ENCODE measurements at places on chromosomes 13 and 19.

DNA sequence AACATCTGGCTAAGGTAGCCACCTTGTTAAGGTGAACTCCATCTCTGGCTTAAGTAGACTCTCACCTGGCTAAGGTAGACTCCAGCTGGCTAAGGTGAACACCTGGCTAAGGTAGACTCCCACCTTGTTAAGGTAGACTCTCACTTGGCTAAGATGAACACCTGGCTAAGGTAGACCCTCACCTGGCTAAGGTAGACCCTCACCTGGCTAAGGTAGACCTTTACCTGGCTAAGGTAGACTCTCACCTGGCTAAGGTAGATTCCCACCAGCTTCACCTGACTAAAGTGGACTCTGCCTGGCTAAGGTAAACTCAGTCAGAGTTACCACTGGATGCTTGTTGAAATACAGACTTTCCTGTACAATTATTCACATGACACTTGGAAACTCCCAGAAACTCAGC, 23.6 kb downstream of the PIN1 start:
- no peak for DNase-seq

- no peak for DNase-seq
Measured at GRCh38 chr13:48493066-48493765, 39.7 kb downstream of the RCBTB2 start.

- no peak for DNase-seq
Measured at GRCh38 chr19:5302396-5302795, 38.2 kb downstream of the PTPRS start.

- peak; percentile 84 for DNase-seq
Measured at GRCh38 chr19:48997972-48998371, 4.3 kb downstream of the RUVBL2 start.

GRCh38 chr19:41376241-41376997, at the start of gene TMEM91:
TMEM91 (plus strand) TSS chr19:41376533; CDS start chr19:41378310, 1,777 bp downstream.
- peak; percentile 81 for DNase-seq

DNA sequence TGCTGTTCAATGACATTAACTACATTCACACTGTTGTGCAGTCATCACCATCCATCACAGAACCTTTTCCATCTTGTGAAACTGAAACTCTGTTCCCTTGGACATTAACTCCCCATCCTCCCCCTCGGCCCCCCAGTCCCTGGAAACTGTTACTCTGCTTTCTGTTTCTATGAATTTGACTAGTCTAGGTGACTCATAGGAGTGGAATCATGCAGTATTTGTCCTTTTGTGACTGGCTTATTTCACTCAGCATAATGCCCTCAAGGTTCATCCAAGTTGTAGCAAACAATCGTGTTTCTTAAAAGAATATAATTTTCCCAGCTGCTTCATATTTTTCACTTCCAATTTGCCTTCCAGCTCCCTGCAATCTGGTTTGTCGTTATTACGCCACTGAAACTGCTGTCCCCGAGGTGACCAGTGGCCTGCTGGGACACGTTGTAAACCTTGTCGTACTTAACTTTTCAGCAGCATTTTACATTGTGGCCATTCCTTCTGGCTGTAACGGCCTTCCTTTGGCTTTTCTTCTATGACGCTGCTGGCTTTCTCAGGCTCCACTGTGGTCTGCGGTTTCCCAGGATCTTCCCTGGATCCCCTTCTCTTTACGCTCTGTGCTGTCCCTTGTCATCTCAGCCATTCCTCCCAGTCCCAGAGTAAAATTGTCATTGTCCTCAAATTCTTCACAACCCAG, 74.0 kb downstream of the DHRS12 start:
- DNase-seq: no peak

GRCh38 chr13:102812611-102813287, 13.8 kb downstream of the BIVM start:
- no peak for DNase-seq

DNA sequence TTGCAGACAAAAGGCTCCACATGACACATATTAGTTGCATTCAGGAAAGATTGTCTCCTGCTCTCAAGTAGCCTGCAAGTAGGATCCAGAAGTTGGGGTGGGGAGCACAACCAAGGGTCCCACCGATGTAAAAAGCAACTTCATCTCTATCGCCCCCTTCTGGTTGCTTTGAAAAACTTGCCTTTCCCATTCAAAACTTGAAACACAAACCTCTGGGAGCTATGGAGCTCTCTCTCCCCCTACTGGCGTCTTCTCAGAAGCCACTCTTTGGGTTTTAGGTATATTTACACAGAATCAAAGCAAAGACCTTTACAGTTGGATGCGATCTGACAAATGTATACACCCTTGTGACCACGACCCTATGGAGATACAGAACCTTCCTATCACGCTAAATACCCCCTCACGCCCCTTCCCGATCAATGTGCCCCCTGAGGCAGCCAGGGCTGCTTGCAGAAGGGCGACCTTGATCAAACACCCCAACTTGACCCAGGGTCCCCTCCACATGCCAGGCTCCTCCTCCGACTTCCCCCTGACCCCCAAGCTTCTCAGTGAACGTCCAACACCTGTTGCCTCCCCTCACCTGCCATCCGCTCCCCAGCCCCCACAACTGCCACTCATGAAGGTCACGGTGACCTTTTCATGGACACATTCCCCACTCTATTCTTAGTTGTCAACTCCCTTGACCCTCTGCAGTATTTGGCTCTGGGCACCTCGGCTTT, 10.1 kb downstream of the NOSIP start:
- no peak for DNase-seq

DNA sequence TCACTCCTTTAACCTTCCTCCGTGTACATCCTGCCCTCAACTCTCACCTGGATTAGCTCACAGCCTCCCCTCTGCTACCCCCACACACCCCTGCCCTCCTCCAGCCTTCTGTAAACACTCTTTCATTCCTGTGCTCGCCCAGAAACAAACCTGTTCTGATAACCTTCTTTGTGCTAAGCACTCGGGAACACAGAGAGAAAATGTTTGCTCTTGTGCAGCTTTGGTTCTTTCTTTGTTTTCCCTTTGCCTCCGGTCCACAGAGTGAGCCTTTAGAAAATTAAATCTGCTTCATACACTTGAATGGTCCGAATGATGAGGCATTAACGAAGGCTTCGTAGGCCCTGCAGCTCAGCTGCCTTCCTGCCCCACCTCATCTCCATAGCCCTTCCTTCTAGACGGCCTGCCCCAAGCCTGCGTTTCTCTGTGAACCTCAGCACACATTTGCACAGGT, 6.6 kb upstream of the ZDHHC20 start:
- DNase-seq: no peak

DNA sequence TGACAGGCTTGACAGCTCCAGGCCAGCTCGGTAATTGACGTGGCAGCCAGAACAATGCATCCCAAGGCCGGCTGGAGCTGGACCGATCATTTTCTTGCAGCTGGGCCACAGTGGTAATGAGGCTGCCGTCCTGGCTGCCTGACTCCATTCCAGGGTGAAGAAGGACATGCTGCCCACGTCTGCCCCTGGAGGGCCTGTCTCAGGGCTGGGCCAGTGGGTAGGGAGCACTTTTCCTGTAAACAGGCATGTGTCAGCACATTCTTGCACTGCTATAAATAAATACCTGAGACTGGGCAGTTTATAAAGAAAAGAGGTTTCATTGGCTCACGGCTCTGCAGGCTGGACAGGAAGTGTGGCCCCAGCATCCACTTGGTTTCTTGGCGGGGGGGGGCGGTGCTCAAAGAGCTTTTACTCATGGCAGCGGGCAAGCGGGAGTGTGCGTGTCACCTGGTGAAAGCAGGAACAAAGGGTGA, 38.1 kb upstream of the KCTD15 start:
- peak; percentile 54 for DNase-seq

- no peak for DNase-seq
Measured at GRCh38 chr19:30555075-30555790, 183.0 kb downstream of the ZNF536 start.

GRCh38 chr19:28399187-28399586, 813.8 kb downstream of the UQCRFS1 start:
- DNase-seq: no peak

- DNase-seq: no peak
Measured at GRCh38 chr13:69204620-69205019, 903.0 kb upstream of the ATXN8OS start.

DNA sequence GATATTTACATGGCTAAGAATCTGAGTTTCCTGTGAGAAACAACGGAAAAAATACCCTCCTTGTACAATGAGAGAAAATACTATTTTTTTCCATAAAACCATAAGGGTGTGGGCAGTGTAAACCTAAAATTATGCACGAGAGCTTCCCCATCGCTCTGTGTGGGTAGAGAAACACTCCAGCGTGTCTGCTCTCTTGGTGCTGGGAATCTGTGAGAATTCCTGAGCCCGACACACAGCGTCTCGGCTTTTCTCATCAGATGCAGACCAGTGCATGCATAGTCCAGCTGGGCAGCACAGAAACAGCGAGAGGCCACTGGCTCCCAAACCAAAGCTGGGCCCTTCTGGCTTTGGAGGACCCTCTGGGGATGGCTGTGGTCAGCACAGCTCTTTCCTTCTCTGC, 12.0 kb downstream of the PLPP2 start:
- no peak for DNase-seq

GRCh38 chr19:8389891-8390616, at the start of gene RAB11B:
RAB11B (plus strand) TSS chr19:8390360; CDS start chr19:8390417, 57 bp downstream.
- DNase-seq: peak; percentile 97

DNA sequence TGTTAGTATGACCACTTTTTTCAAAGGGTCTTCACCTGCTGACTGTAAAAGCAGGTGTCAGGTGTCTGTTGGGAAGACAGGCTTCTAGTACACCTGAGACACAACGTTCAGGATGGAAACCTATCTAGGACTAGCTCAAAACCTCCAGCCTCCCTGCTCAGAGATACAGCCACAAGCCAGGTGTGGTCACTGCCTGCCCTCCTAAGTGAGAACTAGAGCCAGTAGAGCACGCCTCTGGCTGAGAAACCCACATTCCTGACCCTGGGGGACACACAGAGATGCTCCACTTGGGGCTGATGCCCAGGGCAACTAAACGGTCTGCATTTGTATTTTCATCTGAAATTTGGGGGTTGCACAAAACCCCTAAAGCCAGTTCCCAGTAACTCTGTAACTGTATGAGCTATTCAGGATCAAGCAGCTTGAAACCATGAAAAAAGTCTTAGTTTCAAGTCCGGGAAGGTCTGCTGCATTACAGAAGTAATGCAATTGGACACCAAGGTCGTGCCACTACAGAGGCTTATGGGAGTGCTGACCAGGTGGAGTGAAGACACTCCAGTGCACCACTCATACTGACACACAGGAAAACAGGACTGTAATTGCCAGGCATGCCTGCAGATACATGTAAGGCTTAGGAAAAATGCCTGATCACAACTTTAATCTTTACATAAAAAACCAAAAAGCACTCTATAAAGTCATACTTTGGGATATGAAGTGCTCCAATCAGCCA, 27.8 kb downstream of the ANKRD10 start:
- no peak for DNase-seq

DNA sequence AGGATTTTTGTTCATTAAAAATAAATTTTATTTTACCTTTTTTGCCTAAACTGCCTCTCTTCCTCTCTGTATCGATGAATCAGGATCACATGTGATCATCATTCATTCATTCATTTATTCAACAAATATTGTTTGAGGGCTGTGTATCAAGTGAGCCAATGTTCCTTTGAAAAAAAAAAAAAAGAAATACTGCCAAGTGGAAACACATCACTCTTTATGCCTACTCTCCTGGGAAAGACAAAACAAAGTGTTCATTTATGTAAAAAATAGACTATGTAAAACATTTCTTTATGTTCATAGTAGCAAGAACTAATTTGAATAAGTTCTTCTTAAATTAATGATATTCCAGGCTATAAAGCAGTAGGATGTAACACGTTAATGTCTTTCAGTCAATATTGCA, 233.1 kb downstream of the POSTN start:
- DNase-seq: no peak

GRCh38 chr19:34818270-34818669, 45.3 kb upstream of the ZNF599 start:
- DNase-seq: no peak

DNA sequence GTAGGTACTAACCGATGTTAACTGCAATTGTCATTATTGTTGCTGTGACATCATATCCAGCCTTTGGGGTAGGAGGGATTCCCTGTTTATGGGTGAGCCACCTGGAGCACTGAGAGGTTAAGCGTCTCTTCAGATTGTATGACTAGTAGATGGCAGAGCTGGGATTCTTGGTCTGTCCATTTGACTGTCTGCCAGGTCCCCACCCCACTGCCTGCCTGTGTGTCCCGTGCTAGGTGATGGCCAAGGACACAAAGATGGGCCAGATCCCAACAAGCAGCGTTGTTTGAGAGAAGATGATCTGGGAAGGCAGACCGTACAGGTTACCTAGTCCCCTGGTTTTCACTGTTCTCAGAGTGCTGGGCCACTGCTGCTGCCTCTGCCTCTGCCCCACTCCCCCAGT, 16.6 kb downstream of the PPP2R1A start:
- no peak for DNase-seq

DNA sequence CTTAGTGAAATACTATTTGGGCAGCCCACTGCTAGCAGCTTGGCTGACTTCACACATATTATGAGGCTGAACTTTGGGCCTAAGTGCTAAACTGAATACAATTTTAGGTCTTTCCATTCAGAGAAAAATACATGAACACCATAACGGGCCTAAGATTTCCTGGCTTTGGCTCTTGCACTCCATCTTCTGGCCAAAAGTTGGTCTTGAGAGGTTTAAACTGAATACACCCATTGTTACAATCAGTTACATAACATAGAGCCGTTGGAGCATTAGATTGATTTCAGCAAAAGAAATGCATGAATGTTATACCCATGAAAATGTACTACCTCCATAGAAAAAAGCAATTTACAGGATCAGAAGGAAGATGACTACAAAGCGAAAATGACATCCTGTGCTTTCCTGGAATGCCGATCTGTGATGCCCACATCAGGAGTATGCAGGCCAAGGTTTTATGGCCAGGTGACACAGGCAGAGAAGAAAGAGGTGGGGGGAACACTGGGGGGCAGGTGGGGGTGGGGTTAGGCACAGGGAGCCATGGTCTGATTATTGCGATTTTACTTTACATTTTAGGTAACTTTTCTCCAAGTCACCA, 11.1 kb upstream of the SHISA2 start:
- no peak for DNase-seq

- DNase-seq: no peak
Measured at GRCh38 chr13:57546942-57547341, 84.6 kb upstream of the PCDH17 start.

DNA sequence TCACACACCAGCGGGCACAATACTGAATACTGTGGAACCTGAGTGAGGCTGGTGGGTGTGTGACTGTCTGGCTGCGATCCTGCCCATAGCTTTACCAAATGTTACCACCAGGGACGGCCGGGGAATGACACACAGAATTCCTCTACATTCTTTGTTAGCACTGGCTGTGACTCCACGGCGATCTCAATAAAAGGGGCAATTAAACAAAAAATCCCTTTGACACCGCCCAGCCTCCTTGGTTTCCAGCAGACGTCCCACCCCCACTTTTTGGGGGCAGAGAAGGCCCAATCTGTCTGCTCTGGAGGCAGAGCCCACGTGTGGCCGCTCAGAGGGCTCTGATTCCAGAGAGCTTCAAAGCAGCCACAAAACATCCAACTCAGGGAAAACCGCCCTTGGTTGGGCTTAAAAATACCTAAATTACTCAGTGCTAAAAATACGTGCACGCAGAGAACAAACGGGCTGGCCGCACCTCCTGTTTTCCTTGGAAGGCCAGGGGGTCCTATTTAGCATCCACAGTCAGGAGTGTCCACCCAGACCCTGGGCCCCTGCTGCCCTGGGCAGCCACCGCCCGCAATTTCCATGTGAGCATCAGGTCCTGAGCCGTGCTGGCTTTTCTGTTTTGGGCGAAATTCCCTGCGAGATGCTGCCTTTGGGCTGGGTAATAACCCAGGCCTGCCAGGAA, 47.8 kb downstream of the GADD45B start:
- DNase-seq: no peak
